Body of pancreas (tissue), 4 donors: ENCODE measurements at places on chromosomes 3 and 15. TPM values are rescaled to one million over a fixed set of nuclear protein-coding genes. Genes with fewer than 3 reads are reported as not detected.

DNA sequence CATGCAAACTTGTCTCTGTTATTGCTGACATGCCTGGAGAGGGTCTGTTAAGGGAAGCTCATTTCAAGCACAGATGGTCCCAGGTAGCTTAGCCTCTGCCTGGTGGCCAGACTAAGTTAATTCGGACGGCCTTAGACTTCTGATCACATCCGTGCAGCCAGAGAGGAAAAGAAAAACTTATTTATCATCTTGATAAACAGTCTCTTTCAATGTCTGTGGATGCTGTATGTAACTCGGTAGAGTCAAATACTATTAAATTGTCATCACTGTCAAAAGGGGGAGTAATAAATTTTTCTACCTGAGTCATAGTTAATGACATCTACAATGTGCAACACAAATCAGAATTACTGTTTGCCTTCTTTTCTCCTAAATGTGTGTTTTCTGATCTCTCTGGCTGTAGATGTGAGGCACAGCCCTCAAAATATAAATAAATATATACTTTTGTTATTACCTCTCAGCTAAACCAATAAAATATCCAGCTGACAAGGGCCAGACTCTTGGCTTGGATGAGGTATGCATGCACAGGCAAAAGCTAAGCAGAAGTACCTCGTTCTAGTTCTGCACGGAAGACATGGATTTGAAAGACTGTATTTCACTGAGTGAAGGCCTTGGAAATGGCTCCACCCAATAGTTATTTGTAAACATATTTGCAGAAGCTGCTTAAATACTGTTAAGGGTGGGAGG is 530.0 kb downstream of the TAFA4 start:
- no peak overlapping the region for H3K4me3 ChIP-seq
- no peaks in the 10 kb centered on the region for H3K27me3 ChIP-seq
- DNase-seq: no peak
- no peaks in the 10 kb centered on the region for H3K36me3 ChIP-seq

DNA sequence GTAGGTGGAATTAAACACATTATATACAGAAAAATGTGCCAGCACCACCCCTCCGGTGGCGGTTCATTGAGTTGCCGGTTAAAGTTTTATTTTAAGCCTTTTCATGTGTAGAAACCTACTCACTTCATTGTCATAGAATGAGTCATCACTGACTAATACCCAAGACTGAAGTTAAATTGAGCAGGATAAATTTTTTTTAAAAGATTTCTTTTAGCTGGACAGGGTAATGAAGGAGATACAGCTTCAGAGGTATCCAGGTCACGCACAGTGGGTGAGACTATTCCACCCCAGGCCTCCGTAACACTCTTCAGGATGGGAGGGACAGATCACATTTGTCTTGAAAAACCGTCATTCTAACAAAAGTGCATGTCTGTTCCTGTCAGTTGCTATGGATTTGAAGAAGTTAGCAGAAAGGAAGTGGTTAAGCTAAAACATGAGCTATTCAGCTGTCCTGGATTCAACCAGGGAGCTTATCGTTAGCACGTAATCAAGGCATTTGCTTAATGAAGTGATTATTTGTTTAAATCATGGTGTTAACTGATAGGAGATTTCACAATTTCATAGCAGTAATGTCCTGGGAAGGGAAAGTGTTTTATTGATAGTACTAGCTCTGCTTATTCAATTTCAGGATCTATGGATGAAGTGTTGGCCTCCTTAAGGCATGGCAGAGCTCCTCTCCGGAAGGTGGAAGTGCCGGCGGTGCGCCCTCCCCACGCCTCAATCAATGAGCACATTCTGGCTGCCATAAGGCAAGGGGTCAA is 23.4 kb downstream of the WHAMM start:
- no peaks in the 10 kb centered on the region for H3K27me3 ChIP-seq
- peaks cover 50% of the 10 kb centered on the region for H3K36me3 ChIP-seq
- DNase-seq: no peak
- H3K4me1 ChIP-seq: peaks cover 33% of the 10 kb centered on the region

DNA sequence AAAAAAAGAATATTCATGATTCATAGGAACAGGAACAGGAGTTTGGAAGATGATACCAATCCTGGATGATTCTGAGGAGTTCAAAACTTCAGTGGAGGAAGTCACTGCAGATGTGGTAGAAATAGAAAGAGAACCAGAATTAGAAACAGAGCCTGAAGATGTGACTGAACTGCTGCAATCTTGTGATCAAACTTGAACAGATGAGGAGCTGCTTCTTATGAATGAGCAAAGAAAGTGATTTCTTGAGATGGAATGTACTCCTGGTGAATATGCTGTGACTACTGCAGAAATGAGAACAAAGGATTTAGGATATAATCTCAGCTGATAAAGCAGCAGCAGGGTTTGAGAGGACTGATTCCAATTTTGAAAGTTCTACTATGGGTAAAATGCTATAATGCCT is 72.7 kb downstream of the GSK3B start:
- no peaks in the 10 kb centered on the region for H3K36me3 ChIP-seq
- no peak overlapping the region for H3K27ac ChIP-seq
- no peak overlapping the region for H3K4me3 ChIP-seq

LRRIQ4 gene
- not detected for total RNA-seq

GRCh38 chr3:129654131-129654530 is 47.7 kb upstream of the PLXND1 start:
- no peak overlapping the region for H3K4me3 ChIP-seq
- no peak overlapping the region for H3K27ac ChIP-seq
- H3K27me3 ChIP-seq: no peaks in the 10 kb centered on the region
- peaks cover 23% of the 10 kb centered on the region for H3K4me1 ChIP-seq
- H3K36me3 ChIP-seq: peaks cover 2% of the 10 kb centered on the region

DNA sequence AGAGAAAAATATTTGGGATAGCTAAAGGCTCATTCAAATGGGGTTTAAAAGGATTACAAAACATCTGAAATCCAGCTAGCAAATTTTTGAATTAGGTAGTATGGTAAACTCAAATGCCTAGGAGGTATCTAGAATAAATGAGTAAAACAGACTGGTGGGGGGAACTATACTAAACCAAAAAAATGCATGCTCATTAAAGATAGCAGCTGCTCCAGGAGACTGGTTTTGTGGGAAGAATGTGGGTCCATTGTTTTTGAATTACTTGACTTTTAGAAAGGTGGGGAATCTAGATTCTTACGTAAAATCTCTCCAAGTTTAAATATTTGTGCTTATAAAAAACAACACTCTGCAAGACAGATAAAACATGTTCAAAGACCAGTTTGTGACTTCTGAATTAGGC is 73.8 kb downstream of the LEKR1 start:
- H3K36me3 ChIP-seq: no peaks in the 10 kb centered on the region
- H3K27me3 ChIP-seq: no peaks in the 10 kb centered on the region
- H3K27ac ChIP-seq: no peak overlapping the region
- DNase-seq: no peak
- H3K4me3 ChIP-seq: no peak overlapping the region

- peak; percentile 64 for DNase-seq
- H3K36me3 ChIP-seq: no peaks in the 10 kb centered on the region
- H3K27ac ChIP-seq: peak within 1 kb of the TSS; percentile 62
- peaks cover 9% of the 10 kb centered on the region for H3K4me1 ChIP-seq
- no peaks in the 10 kb centered on the region for H3K27me3 ChIP-seq
- H3K4me3 ChIP-seq: peak within 1 kb of the TSS; percentile 88
Observed at GRCh38 chr3:44554626-44555592, at the start of gene ZKSCAN7. TSS of gene ZKSCAN7 (plus strand) at chr3:44555193. CDS start at chr3:44557048, 1,855 bp downstream.

PATL2 gene
- total RNA-seq: 1.6 TPM

DNA sequence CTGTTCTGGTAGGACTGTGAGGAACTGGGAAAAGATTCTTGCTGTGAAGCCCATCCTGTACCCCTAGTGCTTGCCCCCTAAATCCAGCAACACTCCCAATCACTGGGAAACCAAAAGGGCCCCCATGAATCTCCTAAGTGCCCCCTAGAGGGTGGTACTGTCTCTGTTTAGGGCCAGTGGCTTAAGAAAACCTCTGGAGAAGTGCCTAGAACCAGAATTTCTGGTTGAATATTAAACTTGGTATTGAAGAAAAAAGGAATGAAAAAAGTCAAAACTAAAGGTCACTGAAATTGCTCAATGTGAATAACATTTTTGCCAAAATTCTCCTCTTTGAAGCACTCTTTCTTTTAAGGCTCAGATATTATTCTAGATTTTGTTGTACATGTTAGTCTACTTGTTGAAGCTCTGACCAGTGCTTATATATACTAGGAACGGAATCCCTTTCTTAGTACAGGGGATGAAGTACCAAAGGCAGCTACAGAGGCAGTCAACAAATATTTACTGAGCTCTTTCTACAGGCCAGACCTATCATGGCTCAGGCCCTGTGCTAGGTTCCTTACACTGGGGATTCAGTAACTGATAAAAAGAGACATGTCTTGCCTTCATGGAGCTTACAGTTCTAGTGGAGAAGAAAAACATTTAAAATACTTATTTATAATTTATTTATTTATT is 138.8 kb downstream of the MYLK start:
- no peak for DNase-seq
- H3K27me3 ChIP-seq: no peaks in the 10 kb centered on the region
- H3K36me3 ChIP-seq: no peaks in the 10 kb centered on the region
- peaks cover 1% of the 10 kb centered on the region for H3K4me1 ChIP-seq
- H3K27ac ChIP-seq: no peak overlapping the region
- H3K4me3 ChIP-seq: no peak overlapping the region

GRCh38 chr3:196775938-196776337 is 36.3 kb downstream of the PAK2 start:
- H3K27ac ChIP-seq: no peak overlapping the region
- H3K4me3 ChIP-seq: no peak overlapping the region
- DNase-seq: no peak
- peaks cover 3% of the 10 kb centered on the region for H3K4me1 ChIP-seq
- H3K27me3 ChIP-seq: no peaks in the 10 kb centered on the region

GRK7 gene
- total RNA-seq: not detected

DNA sequence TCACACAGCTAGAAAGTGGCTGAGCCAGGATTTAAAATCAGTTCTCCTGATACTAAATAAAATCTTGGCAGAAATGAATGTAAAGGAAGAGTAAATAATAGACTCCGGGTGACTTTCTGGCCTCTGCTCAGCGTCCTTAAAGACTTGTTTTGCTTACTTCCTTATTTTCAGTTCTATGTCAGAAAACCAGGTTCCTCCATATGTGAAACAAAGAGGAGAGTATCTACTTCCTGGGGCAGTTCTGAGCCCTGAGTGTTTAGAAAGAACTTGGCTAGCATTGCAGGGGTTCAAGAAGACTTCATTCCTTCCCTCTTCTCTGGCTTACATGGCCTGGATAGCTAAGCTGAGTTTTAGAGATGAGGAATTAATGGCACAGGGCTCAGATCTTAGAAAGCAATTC is 222.8 kb upstream of the TLE3 start:
- no peaks in the 10 kb centered on the region for H3K36me3 ChIP-seq
- H3K4me3 ChIP-seq: no peak overlapping the region
- H3K27ac ChIP-seq: no peak overlapping the region
- no peak for DNase-seq
- H3K27me3 ChIP-seq: no peaks in the 10 kb centered on the region

SRGAP3 gene
- 10.9 TPM for total RNA-seq

DNA sequence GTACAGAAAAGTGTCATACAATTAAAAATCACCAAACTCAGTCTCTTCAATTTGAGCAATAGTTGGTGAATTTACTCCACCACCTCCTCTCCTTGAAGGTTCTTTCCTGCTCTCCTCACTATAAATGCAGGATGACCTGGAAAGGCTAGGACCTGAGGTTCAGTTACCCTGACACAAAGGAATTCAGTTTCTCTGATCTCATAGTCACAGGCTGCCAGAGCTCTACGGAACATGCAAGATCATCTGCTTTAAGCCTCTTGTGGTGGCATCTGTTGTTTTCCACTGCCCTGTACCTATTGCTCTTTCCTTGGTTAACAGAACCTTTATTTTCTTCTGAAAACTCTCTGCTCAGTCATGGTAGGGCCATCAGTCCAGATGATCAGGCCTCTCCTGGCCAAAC is 4.9 kb upstream of the TP63 start:
- H3K27ac ChIP-seq: no peak overlapping the region
- H3K36me3 ChIP-seq: no peaks in the 10 kb centered on the region

GRCh38 chr3:18422972-18423371 is 2.2 kb downstream of the SATB1 start:
- H3K36me3 ChIP-seq: no peaks in the 10 kb centered on the region
- H3K27ac ChIP-seq: peak overlapping the region; percentile 99
- DNase-seq: no peak
- H3K27me3 ChIP-seq: no peaks in the 10 kb centered on the region

C3orf49 gene
- total RNA-seq: not detected

PRKCD gene
- total RNA-seq: 15.5 TPM

CCR1 gene
- total RNA-seq: 1.8 TPM

- no peaks in the 10 kb centered on the region for H3K27me3 ChIP-seq
- H3K4me3 ChIP-seq: no peak overlapping the region
- no peaks in the 10 kb centered on the region for H3K36me3 ChIP-seq
Observed at GRCh38 chr15:50003786-50004334, 115.2 kb downstream of the ATP8B4 start.

MYLK gene
- total RNA-seq: 7.6 TPM

LMOD3 gene
- not detected for total RNA-seq

TJP1 gene
- total RNA-seq: 68.7 TPM

DNA sequence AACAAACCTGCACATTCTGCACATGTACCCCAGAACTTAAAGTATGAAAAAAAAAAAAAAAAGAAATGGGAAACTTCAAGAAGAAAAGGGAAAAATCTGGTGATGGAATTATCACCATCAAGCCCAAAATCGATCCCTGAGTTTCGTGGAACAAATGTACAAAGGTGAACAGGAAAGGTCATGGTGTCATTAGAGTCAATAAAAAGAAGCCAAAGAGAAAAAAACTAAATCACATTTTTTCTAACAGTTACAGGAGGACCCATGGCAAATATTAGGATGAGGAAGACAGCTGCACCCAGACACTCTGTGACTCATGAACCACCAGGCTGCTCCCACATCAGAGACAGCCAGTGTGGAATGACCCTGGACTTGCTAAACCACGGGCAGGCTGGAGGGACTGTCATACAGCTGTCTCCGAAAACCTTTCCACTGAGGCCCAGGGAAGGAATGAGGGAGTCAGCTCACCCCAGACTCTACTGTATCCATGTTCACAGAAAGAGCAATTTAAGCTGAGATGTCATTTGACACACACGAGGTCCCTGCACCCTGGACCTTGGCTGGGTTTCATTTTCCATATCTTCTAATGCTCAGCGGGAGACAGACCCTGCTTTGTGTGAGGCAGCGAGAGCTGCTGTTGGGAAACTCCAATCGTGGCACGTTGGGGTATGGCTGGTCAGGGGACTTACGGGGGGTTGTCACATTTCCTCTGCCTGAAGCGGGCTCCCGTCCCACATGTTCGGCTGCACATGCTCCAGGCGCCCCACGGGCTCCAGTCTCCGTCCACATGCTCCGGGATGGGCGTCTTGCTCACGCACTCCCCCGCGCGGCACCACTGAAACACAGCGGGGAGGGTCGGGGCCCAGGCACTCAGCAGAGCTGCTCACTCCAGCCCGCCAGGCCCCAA is 210.2 kb downstream of the ADAMTS17 start:
- H3K4me3 ChIP-seq: no peak overlapping the region
- H3K27ac ChIP-seq: peak overlapping the region; percentile 31
- no peaks in the 10 kb centered on the region for H3K27me3 ChIP-seq
